Mesothelial cell of epicardium (in vitro differentiated cells): ENCODE measurements at places on chromosomes 2 and 18.

- peaks cover 17% of the 10 kb centered on the region for H3K4me1 ChIP-seq
- peaks cover 70% of the 10 kb centered on the region for H3K27me3 ChIP-seq
- no peaks in the 10 kb centered on the region for H3K36me3 ChIP-seq
Measured at GRCh38 chr2:219530048-219530963, 13.3 kb downstream of the CHPF start.

GRCh38 chr2:241204010-241204384, 15.5 kb downstream of the ANO7 start:
- no peaks in the 10 kb centered on the region for H3K36me3 ChIP-seq
- H3K4me1 ChIP-seq: no peaks in the 10 kb centered on the region
- no peaks in the 10 kb centered on the region for H3K27me3 ChIP-seq
- no peak for DNase-seq
- no peak overlapping the region for H3K27ac ChIP-seq
- no peak overlapping the region for H3K4me3 ChIP-seq

DNA sequence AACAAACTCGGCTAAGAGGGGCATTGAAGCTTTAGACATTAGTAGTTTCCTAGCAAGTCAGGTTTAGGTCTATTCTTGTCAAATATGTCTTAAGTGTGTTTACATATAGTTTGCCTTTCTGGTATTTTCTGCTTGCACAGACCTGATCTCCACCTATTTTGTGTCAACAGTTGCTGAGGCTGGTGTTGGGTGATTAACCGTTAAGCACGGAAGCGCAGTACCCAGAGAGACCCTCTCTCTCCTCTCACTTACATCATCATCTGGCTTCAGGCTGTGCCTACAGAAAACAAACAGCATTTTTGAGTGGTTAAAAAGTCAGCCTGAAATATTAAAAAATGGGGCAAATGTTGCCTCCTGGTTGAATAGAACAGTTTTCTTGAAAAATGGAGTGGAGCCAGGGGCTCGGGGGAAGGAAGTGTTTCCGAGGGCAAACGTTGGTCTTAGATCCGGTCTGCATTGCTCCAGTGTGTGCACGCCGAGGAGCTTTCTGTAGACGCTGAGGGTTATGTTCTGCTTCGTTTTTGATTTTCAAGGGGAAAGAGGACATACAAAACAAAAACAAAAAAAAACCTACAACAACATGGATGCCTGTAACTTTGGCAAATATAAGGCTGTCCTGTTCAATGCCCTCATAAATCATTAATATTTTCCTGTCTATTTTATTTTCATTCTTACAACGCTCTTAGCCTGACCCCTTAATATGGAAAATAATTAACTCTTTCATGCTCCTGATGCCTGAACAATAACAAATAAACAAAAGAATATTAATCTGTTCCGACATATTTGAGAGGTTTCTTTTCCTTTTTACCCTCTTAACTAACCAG, 120.8 kb downstream of the MEIS1 start:
- H3K36me3 ChIP-seq: peaks cover 9% of the 10 kb centered on the region
- H3K27ac ChIP-seq: peak overlapping the region; percentile 97
- no peaks in the 10 kb centered on the region for H3K27me3 ChIP-seq
- DNase-seq: no peak
- peak overlapping the region; percentile 53 for H3K4me3 ChIP-seq

GRCh38 chr2:3433776-3434400, 54.4 kb downstream of the TRAPPC12 start:
- DNase-seq: no peak
- peaks cover 5% of the 10 kb centered on the region for H3K4me1 ChIP-seq
- H3K27me3 ChIP-seq: no peaks in the 10 kb centered on the region

GRCh38 chr2:107001964-107002696, 116.2 kb upstream of the ST6GAL2 start:
- no peak overlapping the region for H3K27ac ChIP-seq
- peaks cover 8% of the 10 kb centered on the region for H3K4me1 ChIP-seq
- H3K36me3 ChIP-seq: no peaks in the 10 kb centered on the region
- DNase-seq: no peak
- no peak overlapping the region for H3K4me3 ChIP-seq

DNA sequence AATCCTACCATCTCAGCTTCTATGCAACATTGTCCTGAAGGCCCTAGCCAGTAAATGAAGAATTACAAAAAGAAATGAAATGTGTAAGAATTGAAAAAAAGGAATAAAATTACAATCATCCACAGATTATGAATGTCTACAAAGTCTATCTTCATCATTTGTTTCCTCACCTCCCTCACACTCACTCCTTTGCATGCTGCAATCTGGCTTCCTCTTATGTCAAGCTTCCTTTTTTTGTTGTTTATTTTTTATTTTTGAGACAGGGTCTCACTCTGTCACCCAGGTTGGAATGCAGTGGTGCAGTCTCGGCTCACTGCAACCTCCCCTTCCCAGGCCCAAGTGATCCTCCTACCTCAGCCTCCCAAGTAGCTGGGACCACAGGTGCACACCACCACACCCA, 129.0 kb downstream of the CABYR start:
- H3K27ac ChIP-seq: no peak overlapping the region
- no peaks in the 10 kb centered on the region for H3K27me3 ChIP-seq
- H3K4me1 ChIP-seq: peaks cover 26% of the 10 kb centered on the region
- DNase-seq: no peak
- H3K4me3 ChIP-seq: no peak overlapping the region

DNA sequence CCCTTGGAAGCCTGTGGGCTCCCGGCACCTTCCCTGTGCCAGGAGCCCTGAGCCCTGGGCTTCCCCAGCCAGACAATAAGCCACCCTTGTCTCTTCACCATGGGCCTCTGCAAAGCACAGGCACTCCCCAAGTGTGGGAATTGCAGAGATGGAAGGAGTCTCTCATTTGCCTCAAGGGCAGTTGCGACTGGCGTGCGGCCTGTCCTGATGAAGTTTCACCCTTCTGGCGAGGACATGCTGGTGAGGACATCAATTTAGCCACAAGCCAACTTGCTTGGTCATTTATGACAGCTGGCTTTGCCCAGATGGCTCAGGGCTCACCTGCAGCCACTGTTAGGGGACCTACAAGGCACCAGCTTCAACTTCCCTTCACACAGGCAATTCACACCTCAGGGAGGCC, 180.2 kb downstream of the ANAPC1 start:
- no peaks in the 10 kb centered on the region for H3K27me3 ChIP-seq
- H3K27ac ChIP-seq: no peak overlapping the region
- H3K36me3 ChIP-seq: no peaks in the 10 kb centered on the region
- DNase-seq: no peak

DNA sequence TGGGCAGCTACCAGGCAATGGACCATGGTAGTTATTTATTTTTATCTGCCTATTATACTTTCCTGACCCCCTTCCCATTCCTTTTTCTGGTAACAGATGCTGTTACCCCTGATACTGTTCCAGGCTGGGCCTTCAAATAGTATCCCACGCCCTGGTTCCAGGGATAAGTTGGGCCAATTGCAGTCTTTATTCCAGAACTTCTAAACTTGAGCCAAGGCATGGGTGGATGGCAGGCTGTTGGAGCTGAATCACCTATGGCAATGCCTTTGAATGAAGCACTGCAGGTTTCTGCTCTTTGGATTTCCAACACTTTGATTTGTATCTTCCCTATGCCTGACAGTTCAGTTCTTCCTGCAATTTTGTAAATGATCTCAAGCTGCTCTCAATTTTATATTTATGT, 99.2 kb upstream of the LHCGR start:
- no peak overlapping the region for H3K4me3 ChIP-seq
- DNase-seq: no peak
- no peaks in the 10 kb centered on the region for H3K36me3 ChIP-seq
- H3K27me3 ChIP-seq: peaks cover 5% of the 10 kb centered on the region
- no peak overlapping the region for H3K27ac ChIP-seq

- H3K4me3 ChIP-seq: no peak overlapping the region
- DNase-seq: no peak
- no peaks in the 10 kb centered on the region for H3K27me3 ChIP-seq
- H3K27ac ChIP-seq: no peak overlapping the region
- no peaks in the 10 kb centered on the region for H3K36me3 ChIP-seq
Measured at GRCh38 chr2:164906947-164907346, 48.4 kb downstream of the SLC38A11 start.

DNA sequence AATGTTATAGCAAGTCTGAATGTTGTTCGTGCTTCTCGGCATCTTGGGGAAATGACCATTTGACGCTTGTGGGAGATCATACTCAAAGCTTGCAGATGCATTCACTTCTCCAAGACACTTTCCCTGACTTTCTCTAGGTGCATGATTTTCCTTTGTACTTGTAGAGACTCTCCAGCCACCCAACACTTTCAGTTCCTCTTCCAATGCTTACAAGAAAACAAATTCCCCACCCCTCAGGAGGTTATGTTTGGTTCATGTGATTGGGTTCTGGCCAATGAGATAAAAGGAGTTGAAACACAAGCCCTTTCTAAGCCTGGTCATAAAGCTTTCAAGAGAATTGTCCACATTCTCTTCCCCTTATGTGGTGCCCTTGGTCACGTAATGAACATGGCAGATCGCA, 156.3 kb downstream of the EPHA4 start:
- H3K27ac ChIP-seq: no peak overlapping the region
- no peak for DNase-seq
- peaks cover 13% of the 10 kb centered on the region for H3K27me3 ChIP-seq
- H3K36me3 ChIP-seq: peaks cover 4% of the 10 kb centered on the region

GRCh38 chr2:234863043-234863934, 88.5 kb upstream of the SH3BP4 start:
- H3K27me3 ChIP-seq: no peaks in the 10 kb centered on the region
- H3K27ac ChIP-seq: peak overlapping the region; percentile 6
- DNase-seq: no peak
- no peak overlapping the region for H3K4me3 ChIP-seq

DNA sequence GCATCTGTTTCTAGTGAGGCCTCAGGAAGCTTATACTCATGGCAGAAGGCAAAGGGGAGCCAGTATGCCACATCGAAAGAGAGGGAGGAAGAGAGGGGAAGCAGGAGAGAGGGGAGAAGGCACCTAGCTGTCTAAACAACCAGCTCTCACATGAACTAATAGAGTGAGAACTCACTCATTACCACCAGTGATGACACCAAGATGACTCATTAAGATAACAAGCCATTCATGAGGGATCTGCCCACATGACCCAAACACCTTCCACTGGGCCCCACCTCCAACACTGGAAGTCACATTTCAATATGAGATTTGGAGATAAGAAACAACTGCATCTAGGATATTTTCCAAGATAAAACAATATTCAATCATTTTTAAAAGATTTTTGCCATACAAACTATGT, 753.9 kb upstream of the ZEB2 start:
- no peak for DNase-seq
- no peak overlapping the region for H3K4me3 ChIP-seq
- no peaks in the 10 kb centered on the region for H3K27me3 ChIP-seq
- peaks cover 4% of the 10 kb centered on the region for H3K4me1 ChIP-seq
- H3K27ac ChIP-seq: no peak overlapping the region
- peaks cover 13% of the 10 kb centered on the region for H3K36me3 ChIP-seq

DNA sequence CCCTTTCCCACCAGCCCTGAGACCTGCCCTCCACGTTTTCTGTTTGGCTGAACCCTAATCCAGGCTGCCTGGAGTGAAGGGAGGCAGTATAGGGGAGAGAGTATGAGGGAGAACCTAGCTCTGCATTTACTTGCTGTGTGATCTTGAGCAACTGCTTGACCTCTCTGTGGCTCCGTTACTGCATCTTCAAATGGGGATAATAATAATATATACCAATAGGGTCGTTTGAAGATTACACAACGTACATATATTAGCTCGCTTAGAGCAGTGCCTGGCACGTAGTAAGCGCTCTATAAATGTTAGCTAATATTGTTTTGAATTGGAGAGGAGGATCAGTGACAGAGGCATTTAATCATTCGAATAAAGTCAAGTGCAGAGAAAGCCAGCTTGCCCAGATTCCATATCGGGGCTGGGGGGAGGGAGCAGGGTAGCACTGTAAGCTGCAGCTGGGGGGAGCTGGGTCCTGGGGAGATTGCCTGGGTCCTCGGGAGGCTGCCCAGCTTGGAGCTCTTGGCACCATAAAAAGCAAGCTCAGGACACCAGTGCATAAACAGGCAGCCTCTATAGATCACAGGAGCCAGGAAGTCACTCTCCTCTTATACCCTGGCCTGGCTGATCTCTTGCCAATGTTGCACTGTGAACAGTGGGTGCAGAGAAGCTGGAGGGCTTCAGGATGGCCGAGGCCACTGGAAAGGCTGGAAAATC, 19.1 kb downstream of the KCNK3 start:
- H3K4me3 ChIP-seq: no peak overlapping the region
- peaks cover 64% of the 10 kb centered on the region for H3K4me1 ChIP-seq
- no peak for DNase-seq
- peak overlapping the region; percentile 87 for H3K27ac ChIP-seq

- no peak for DNase-seq
- H3K4me1 ChIP-seq: no peaks in the 10 kb centered on the region
- no peak overlapping the region for H3K4me3 ChIP-seq
- no peaks in the 10 kb centered on the region for H3K36me3 ChIP-seq
- H3K27ac ChIP-seq: no peak overlapping the region
Measured at GRCh38 chr2:215487002-215487372, 51.1 kb upstream of the FN1 start.

DNA sequence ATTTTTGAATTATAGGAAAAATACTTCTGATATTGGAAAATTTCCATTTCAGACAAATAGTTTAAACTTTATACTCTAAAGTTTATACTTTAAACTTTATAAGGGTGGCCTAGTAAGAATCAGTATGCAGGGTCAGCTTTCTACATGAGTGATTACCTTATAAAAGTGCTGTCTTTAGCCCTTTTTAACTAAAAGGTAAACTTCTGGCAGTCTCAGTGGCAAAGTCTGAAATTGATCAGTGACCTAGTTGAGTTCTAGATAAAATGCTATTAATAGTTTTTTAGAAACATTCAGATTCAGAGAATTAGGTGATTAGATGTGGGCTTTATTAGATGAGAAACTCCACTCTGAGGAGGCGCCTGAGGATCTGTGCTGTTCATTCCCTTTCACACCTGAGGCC, 15.5 kb downstream of the GORASP2 start:
- peaks cover 13% of the 10 kb centered on the region for H3K36me3 ChIP-seq
- no peak overlapping the region for H3K27ac ChIP-seq
- DNase-seq: no peak
- H3K4me1 ChIP-seq: peaks cover 6% of the 10 kb centered on the region
- no peak overlapping the region for H3K4me3 ChIP-seq
- H3K27me3 ChIP-seq: no peaks in the 10 kb centered on the region

- H3K27ac ChIP-seq: no peak overlapping the region
- no peak for DNase-seq
- H3K4me3 ChIP-seq: no peak overlapping the region
- H3K27me3 ChIP-seq: peaks cover 44% of the 10 kb centered on the region
- peaks cover 26% of the 10 kb centered on the region for H3K4me1 ChIP-seq
Measured at GRCh38 chr18:58495634-58496033, 133.3 kb downstream of the ALPK2 start.

DNA sequence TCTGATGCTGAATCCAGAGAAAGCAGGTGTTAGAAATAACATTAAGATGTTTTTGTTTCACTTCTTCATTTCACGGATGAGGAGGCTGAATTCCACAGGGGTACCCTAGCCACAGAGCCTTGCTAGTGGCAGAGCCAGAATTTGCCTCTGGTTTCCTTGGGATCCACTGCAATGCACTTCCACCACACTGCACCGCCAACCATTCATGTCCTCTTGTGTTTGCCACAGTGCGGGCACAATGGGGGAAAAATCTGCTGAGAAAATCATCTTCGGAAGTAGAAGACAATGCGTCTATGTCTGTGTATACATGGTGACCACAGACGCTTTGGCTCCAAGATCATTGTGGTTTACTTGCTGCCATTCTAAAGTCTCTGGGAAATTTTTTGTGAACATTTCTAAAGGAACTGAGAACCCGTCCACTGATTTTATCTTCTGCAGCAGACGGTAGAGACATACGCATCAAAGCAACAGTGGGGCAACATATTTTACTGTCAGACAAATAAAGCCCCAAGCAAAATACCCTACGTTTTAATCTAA, 14.9 kb downstream of the ICOS start:
- no peak overlapping the region for H3K4me3 ChIP-seq
- H3K27ac ChIP-seq: peak overlapping the region; percentile 35
- H3K27me3 ChIP-seq: no peaks in the 10 kb centered on the region
- DNase-seq: no peak
- peaks cover 9% of the 10 kb centered on the region for H3K4me1 ChIP-seq
